ENCODE measurements at places on chromosomes 3 and 15.

GRCh38 chr3:181056136-181056732 lies 66.7 kb upstream of the DNAJC19 start:
- no peak for DNase-seq

GRCh38 chr3:172115787-172116186 lies 76.4 kb downstream of the FNDC3B start:
- no peak for DNase-seq

GRCh38 chr3:71372241-71372768 lies 211.2 kb downstream of the FOXP1 start:
- no peak for DNase-seq

DNA sequence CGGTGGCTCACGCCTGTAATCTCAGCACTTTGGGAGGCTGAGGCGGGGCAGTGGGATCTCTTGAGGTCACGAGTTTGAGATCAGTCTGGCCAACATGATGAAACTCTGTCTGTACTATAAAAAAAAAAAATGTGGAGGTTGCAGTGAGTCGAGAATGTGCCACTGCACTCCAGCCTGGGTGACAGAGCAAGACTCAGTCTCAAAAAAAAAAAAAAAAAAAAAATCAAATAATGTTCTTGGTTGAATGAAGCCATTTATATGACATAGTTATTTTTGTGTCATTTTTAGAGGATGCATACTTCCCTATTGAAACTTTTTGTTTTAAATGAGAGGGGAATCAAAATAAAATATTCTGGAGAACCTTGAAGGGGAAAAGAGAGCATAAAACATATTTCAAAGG lies 3.1 kb downstream of the HMCES start:
- no peak for DNase-seq

DNA sequence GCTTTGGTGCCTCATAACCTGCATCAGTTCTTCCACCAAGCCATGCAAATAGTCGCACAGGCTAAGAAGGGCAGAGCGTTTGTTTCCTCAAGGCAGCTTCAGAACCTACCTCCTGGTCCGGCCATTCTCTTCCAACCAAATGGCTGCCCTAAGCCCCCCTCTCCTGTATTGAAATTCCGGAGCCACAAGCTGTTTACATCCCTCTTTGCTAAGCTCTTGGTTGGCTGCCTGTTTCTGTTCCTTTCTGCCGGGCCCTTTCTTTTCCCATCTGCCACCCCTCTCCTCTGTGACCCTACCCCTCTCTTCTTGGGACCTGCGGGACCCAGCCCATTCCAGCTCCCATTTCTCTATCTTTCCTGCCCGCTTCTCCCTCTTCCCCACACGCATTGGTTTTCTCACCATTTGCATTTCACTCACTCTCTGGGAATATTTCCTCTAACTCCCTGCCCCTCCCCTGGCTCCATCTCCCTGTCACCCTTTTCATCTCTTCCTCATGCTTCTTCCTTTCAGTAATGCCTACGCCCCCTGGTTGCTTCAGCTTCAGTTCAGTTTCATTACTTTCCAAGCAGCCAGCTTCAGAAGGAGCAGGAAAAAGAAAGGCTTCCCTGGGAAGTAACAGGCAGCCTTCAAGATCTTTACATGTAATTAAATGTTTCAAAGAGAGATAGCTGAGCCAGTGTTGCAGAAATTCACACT lies 113.5 kb downstream of the RAB11A start:
- DNase-seq = no peak

GRCh38 chr3:29618395-29619282 lies 337.8 kb downstream of the RBMS3 start:
- no peak for DNase-seq

GRCh38 chr3:54121414-54122323 lies 683 bp upstream of the CACNA2D3 start:
- DNase-seq = no peak

- no peak for DNase-seq
Observed at GRCh38 chr15:74228723-74229081, 7.4 kb upstream of the CCDC33 start.

Data from iPS DF 19.7 (cell line).